CD4-positive, alpha-beta T cell treated with Interleukin-6 for 4 hours (primary cell): ENCODE measurements at places on chromosomes 4 and X.

- DNase-seq = no peak
Observed at GRCh38 chrX:106710771-106711170, 15.7 kb upstream of the RNF128 start.

DNA sequence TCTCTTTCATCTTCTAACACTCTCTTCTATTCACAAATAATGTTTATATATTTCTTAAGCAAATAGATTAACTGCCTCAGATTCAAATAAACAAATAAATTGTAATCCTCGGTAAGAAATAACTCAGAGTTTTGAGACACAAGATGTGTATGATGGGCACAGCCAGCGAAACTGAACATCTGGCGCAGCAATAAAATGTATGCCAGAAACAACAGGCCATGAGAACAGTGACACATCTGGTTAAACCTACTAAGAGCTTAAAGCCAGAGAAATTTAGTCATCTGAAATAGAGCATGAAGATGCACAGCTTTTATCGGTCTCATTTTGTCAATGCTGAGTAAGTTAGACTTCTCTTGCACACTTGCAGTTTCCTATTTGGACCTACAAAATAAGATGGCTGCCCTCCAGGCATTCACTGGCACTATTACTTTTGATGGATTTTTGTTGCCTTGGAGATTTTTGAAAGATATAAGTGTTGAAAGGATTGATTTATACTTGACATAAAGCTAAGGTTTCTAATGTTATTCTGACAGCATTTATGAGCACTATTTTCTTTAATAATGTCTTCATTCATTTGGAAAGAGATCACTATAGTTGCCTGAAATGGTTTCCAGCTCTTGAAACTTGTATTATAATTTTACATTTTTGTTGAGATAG lies 1444.0 kb downstream of the PCDH18 start:
- DNase-seq = no peak

DNA sequence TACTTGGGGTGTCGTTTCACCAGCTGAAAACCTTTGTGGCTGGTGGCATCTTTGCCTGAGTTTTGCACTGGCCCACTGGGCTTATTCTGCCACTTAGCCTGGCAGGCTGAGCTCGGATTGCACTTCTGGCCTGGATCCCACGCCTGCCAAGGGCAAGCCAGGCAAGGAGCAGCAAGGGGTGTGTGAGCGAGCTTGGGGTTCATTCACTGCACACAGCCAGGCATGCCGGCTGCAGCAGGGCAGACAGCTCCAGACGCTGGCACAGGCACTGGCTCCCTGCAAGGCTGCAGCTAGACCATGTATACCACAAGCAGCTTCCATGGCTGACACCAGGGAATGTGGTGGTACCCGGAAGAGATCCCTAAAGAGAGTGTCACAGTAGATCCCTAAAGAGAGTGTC lies 476.3 kb downstream of the EPHA5 start:
- DNase-seq = no peak

DNA sequence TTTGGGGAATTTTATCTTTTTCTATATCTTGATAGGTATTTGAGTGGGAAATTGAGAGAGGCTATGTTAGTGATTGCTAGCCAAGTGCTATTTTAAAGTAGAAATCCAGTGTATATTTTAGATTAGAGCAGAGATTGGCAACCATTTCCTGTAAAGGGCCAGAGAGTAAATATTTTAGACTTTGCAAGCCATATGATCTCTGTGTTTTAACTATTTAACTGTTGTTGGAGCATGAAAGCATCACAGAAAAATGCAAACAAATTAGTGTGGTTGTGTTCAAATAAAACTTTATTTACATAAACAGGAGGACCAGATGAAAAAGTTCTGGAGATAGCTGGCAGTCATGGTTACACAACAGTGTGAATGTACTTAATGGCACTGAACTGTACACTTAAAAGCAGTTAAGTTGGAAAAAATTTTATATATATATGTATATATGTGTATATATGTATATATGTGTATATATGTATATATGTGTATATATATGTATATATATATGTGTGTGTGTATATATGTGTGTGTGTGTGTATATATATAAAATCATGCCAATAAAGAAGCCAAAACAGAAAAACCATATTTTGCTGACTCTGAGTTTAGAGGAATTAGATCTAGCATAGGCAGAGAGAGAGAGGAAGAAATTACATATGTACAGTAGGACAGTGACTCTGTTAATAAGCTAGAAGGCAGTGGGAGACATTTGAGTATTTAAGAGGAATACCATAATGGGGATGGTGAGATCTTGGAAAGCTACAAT lies 83.4 kb downstream of the TMEM164 start:
- no peak for DNase-seq

GRCh38 chrX:138128027-138128671 lies 562.2 kb downstream of the ZIC3 start:
- no peak for DNase-seq
